Fibroblast of villous mesenchyme (primary cell): ENCODE measurements at places on chromosomes 4 and X. TPM values are rescaled to one million over a fixed set of nuclear protein-coding genes. Genes with fewer than 3 reads are reported as not detected.

DNA sequence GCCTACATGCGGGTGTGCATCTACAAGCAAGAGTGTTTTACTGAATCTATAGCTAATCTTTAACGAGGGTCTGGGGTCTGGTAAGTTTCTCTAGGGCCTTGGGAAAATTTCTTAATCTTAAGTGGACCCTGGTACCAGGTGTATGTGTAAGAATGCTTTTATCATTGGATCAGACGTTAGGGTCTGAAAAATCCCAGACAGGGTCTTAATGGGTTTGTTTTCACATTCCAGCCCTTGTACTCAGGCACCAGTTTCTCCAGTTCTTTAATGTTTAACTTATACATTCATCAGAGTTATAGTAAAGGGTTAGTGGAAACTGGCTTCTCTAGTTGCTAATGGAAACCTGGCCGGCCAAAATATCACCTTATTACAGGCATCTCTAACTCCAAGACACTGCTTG lies 11.6 kb downstream of the MAGEB16 start:
- DNase-seq: no peak

GRCh38 chr4:105637408-105638176 lies 70.9 kb downstream of the INTS12 start:
- DNase-seq: peak; percentile 27

- no peak for DNase-seq
Measured at GRCh38 chr4:37490391-37491347, 195.5 kb downstream of the RELL1 start.

DNA sequence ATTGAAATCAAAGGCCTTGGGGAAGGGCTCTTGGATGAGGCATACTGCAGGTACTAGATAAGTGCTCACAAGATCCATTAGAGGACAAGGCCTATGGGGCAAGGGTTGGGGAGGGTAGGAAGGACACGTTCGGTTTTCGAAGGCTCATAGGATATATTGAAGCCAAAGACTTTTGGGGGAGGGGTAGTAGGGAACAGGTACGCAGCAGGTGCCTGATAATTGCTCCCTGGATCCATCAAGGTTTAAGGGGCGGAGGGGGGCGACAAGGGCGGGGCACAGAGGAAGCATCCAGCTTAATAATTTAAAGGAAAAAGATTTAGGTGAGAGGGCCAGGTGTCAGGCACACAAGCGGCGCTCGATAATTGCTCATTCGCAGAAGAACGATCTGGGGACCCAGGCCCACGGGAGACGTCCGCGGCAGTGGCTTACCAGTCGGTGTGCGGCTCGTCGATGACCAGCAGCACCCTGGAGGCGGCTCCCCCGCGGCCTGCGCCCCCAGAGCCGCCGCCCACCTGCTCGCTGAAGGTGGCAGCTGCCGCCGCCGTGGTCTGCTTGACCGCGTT lies 653 bp downstream of the SYN1 start:
- DNase-seq: no peak

- DNase-seq: no peak
Measured at GRCh38 chr4:14659286-14659685, 343.0 kb upstream of the CPEB2 start.

The PRR32 gene
- total RNA-seq: not detected in 2 replicates

The MAGEH1 gene
- total RNA-seq: 37.6 and 37.7 TPM in 2 replicates

The BTK gene
- not detected in 2 replicates for total RNA-seq

The MAGEC2 gene
- not detected in 2 replicates for total RNA-seq
